Renal cortical epithelial cell (primary cell): ENCODE measurements at places on chromosomes 6 and 20.

DNA sequence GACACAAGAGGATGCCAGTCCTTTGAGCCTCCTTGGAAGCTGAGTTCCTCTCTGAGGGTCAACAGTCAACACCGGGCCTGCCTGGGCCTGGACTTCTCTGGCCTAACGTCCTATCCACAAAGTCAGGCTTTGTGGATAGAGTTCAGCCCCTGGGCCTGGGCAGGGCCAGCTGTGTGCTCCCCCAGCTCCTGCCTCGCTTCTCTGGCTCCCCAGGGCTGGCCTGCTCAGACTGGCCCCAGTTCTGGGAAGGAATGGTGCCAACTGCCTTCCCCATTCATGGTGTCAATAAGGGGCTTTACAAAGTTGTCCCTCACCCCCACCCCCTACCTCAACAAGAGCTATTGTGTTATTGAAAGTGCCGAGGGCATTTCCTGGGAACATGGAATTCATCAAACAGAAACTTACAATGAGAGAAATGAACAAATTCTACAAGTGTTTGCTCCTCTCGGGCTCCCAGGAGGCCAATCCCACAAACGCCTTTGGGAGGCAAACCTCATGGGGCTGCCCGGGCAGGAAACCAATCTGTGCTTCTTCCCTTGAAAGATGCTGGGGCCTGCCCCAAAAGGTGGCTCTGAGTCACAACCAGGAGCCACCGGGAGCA lies 26.5 kb upstream of the PPP1R14C start:
- no peak for DNase-seq

DNA sequence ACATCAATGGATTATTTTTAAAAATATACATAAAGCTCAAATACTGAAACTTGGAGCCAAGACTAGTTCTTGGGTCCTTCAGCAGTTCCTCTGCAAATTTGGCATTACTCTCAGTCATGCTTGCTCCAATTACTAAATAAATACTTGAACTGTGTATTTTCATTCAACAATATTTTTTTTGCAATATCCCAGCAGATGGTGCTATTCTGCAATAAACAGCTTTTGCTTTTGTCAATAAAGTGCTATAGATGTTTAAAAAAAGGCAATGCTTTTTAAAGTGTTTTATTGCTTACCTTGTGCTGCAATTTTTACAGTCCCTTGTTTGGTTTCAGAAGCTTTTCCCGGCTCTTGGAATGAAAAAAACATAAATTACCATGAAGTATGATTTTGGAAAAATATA lies 243.4 kb downstream of the TRDN start:
- DNase-seq = peak; percentile 26

- DNase-seq = no peak
These were observed 1.2 kb upstream of the CD164 start for GRCh38 chr6:109383438-109383940.

DNA sequence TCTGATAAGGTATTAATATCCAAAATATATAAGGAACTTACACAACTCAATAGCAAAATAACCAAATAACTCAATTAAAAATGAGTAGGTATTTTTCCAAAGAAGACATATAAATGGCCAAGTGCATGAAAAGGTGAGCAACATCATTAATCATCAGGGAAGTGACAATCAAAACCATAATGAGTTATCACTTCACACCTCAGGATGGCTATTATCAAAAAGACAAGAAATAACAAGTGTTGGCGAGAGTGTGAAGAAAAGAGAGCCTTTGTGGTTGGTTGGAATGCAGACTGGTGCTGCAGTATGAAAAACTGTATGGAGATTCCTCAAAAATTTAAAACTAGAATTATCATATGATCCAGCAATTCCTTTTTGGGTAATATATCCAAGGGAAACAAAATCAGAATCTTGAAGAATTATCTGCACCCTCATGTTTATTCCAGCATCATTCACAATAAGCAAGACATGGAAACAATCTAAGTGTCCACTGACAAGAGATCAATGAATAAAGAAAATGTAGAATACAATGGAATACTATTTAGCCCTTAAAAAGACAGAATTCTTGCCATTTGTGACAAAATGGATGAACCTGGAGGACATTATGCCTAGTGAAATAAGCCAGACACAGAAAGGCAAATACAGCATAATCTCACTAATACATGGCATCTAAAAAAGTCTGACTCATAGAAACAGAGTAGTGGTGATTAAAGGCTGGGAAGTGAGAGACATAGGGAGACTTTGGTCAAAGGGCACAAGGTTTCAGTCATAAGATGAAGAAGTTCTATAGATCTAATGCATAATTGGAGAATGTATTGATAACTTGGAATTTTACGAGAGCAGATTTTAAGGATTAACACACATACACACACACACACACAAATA lies 175.6 kb downstream of the FOXA2 start:
- DNase-seq = no peak

GRCh38 chr6:42339991-42340401 lies 111.7 kb downstream of the TRERF1 start:
- DNase-seq = peak; percentile 36

- peak; percentile 95 for DNase-seq
These were observed 183.0 kb downstream of the THBS2 start for GRCh38 chr6:169070506-169071176.

- DNase-seq = no peak
These were observed 553.7 kb downstream of the COL12A1 start for GRCh38 chr6:74651948-74652842.

DNA sequence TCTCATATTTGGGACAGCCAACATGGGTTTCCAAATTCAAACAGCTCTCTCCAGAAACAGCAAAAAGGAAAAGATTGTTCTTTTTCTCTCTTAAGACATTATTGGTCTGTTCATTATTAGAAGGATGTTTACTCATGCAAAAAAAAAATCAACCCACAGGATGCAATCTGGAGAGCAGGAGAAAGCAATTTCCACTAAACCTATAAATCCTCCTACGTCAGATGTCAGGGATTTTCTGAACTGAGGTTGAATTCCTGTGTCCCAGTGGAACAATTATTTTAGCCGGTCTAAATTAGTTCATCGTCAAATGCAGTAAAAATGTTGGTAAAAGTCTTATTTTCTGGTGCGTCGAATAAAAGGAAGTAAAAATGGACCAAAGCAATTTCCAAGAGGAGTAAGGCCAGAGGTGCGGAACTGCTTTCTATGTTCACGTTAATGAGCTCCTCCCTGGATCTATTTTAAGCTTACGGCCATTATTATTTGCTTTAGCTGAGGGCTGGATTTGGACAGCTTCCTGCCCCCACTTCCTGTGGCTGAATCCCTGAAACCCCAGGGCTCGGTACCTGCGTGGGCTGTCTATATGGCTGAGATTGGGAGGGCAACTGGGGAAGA lies at the start of gene GABRR1:
GABRR1 (minus strand) TSS at position 60 of the 612 bp plus-strand sequence; CDS start at position 24, 36 bp downstream.
- DNase-seq = no peak

DNA sequence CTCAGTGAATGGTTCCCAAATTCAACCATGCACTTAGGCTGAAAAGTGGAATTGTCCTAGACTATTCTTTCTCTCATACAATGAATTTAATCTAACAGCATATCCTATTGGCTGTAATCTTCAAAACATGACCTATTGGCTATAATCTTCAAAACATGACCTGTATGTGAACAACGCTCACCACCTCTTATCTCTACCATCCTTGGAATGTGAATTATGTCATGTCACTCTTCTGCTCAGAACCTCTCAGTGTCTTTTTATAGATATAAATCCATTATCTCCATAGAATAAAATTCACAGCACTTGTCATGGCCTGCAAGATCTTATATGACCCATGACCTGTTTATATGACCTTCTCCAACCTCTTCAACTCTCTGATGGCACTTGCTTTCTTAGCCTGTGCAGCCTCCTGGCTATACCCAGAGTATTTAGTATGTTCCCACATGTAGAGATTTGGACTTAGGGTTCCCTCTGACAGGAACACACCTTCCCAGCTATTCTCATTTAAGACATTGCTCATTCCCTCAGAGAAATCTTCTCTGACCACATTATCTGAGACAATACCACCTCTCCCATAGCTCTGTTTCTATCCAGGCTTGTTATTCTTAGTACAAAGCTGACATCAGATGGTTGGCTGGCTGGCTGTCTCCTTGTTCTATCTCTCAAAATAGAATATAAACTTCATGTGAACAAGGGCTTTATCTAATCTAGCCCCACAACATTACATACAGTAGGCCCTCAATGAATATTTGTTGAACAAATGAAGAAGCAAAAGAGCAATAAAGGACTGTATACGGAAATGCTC lies 275.0 kb upstream of the PREP start:
- no peak for DNase-seq

DNA sequence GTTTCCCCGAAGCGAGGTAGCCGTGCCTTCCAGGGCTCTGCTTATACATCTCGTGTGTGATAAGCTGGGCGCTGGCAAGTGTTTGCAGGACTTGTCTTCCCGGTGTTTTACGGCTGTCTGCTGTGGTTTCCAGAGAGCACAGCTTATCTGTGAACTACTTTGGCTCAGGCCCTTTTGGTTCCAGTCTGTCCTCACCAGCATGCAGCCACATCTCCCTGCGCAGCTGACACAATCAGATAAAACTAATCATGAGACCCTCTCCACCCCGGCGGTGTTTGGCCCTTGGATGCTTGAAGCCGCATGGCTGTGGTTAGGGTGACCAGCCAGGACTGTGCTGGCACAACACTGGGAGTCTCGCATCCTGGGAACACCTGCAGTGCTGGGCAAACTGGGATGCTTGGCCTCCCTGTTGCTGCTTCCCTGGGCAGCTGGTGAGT lies 241.8 kb upstream of the FOXQ1 start:
- no peak for DNase-seq

GRCh38 chr6:111087871-111088667 lies 766 bp downstream of the SLC16A10 start:
- DNase-seq = peak; percentile 13

DNA sequence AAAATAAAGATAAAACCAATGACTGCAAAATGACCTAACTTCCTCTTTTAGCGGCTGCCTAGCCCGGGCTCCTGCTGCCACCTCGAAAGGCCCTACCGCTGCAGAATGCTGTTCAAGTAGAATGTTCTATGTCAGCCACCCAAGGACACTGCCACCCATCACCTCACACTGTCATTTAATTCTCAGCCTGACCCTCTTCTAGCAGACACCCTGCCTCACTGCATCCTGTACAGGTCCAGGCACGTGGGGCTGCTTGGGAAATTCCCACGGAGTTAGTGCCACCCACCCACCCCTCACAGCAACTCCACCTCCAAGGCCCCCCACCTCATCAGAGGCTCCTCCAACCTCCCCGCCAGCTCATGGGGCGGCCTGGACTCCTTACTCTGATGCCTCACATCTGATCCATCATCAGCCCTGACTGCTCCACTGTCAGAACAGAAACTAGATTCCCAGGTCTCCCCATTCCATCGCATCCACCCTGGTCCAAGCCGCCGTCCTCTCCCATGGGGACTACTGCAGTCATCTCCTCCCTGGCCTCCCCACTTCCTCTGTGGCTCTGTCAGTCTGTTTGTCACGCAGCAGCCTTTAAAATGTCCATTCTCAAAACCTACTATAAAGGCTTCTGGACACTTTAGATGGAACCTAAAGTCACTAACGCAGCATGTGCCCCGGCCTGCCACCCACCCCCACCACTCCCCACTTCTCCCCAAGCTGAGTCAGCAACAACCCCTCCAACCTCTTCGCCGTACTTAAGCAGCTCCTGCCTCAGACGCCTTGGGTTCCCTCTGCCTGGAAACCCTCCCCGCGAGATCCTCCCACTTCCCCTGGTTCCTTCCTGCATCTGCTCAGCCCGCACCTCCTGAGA lies 17.0 kb downstream of the NFATC2 start:
- no peak for DNase-seq

- no peak for DNase-seq
These were observed 336.0 kb downstream of the QKI start for GRCh38 chr6:163750431-163751031.

- DNase-seq = no peak
These were observed 124.2 kb upstream of the GMDS start for GRCh38 chr6:2369606-2370005.

DNA sequence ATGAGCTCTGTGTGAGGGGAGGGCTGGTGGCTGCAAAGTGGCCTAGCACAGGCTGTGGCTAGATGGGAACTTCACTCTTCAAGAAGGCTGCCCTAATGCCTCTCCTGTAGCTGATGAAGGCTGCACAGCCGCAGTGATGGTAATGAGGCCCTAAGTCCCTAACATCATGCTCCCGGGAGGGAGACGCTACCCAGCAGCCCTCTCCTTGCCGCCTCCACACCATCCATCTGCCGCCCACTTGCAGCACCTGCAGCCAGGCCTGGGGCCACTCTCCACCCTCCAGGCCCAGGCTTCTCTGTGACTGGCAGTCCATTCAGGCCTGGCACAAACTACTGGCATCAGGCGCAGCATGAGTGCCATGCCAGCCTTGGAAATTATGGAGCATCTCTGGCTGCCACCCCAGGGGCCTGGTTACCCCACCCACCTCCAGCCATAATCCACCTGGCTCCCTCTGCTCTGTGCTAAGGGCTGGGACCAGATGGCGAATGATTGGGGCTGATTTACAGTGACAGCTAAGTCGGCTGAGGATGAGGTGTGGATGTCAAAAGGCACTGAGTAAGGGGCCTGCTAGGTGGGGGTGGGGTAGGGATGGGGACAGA lies 284.2 kb downstream of the LRFN2 start:
- DNase-seq = no peak

DNA sequence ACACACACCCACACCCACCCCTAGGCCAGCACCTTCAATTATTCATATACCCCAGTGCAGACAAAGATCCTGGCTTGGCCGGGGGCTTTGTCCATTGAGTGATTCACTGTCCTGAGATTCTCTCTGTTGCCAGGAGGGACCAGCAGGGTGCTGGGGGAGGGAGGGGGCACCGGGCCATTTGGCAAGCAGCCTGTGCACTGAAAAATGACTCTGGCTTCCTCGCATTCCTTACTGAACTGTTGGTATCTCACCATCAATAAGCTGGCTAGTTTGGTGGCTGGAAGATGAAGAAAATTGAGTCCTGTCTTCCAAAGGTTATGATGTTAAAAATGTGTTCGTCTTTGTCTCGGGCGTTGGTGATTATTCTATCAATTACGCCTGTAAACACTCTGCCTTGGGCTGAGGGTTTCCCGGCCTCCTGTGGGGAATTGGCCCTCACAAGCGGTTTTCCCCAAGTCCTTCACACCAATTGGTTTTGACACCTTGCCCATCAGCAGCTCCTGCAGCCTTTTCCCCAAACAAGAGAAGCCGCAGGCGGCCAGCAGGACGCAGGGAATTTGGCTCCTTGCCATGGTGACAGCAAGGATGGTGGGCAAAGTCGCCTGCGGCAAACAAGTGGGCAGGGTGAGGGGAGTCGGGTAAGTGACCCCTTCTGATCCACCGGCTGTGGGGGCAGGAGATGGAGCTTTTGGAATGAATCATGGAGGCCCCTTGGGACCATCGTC lies 4.9 kb downstream of the VSTM2L start:
- peak; percentile 83 for DNase-seq

DNA sequence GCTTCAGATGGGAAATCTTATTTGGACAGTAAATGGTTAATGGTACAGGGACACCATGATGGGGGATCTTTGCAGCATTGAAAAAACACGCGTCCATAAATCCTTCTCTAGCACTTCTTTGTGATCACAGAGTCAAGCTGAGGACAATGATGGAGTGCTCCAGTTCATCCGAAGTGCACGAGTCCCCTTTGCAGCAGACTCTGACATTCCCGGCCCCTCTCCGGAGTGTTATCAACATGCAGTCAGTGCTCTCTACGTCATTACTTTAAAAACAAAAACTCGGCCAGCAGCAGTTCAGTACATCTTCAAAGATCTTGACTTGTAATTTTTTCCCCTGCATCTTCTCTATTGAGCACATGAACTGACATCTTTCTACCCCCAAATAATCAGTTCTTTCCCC lies 185.5 kb upstream of the AKAP12 start:
- no peak for DNase-seq
